ENCODE measurements at places on chromosomes 7 and 10.

DNA sequence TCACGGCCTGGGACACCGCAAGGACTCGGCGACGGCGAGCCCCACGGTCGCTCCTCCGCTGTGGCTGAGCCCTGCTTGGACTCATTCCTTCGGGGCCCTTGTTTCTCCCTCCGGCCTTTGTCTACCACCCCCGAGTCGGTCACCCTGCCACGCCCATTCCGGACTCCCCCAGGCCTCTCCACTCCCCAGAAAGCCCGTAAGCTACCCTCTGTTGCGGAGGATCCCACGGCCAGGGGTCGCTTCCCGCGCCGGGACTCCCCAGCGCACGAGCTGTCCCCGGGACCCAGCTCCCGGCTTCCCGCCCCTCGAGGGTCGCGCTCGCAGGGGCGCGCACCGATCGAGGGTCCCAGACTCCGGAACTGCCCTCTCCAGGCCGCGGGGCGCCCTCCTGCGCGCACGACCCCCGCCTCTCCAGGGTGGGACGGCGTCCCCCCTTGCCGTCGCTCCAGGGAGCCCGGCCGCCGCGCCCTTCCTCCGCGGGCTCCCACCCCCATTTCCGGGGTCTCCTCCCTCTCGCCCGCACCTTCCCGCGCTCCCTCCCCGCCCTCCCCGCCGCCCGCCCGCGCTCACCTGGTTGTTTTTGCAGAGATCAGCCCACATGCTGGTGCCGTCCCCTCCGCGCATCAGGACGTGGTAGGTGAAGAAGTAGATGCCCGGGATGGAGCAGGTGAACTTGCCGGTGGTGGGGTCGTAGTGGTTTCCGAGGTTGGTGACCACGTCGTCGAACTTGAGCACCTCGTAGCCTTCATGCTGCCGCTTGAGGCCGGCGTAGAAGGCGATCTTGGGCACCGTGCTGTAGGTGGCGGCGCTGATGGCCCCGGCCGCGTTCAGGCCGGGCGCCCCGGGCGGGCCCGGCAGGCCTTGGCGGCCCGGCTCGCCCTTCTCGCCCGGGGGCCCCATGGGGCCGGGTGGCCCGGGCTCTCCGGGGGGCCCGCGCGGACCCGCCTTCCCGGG, 1.5 kb downstream of the C1QL3 start:
- DNase-seq: no peak

- no peak for DNase-seq
Measured at GRCh38 chr7:148973256-148973655, 55.0 kb downstream of the PDIA4 start.

- no peak for DNase-seq
Measured at GRCh38 chr10:131141207-131141606, 170.3 kb downstream of the TCERG1L start.

- no peak for DNase-seq
Measured at GRCh38 chr10:15346440-15347141, 24.5 kb downstream of the FAM171A1 start.

DNA sequence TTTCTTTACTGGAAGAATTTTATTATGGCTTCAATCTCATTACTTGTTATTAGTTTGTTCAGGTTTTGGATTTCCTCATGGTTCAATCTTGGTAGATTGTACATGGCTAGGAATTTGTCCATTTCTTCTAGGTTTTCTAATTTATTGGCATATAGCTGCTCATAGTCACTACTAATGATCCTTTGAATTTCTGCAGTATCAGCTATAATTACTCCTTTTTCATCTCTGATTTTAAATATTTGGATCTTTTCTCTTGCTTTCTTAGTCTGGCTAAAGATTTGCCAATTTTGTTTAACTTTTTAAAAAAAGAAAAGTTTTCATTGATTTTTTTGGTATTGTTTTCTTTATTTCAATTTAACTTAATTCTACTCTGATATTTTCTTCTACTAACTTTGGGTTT, 59.2 kb downstream of the SLC13A1 start:
- no peak for DNase-seq

DNA sequence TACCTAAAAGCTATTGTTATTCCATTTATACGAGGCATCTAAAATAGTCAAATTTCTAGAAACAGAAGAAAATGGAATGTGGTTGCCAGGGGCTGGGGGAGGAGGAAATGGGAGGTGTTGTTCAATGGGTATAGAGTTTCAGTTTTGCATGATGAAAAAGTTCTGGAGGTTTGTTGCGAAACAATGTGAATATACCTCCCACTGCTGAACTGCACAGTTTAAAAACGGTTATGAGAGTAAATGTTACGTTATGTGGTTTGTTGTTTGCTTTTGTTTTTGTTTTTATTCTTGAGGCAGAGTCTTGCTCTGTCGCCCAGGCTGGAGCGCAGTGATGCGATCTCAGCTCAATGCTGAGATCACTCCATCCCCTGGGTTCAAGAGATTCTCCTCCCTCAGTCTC, 64.9 kb upstream of the NRBF2 start:
- DNase-seq: no peak

GRCh38 chr7:151808400-151809145, 68.3 kb downstream of the PRKAG2 start:
- no peak for DNase-seq

DNA sequence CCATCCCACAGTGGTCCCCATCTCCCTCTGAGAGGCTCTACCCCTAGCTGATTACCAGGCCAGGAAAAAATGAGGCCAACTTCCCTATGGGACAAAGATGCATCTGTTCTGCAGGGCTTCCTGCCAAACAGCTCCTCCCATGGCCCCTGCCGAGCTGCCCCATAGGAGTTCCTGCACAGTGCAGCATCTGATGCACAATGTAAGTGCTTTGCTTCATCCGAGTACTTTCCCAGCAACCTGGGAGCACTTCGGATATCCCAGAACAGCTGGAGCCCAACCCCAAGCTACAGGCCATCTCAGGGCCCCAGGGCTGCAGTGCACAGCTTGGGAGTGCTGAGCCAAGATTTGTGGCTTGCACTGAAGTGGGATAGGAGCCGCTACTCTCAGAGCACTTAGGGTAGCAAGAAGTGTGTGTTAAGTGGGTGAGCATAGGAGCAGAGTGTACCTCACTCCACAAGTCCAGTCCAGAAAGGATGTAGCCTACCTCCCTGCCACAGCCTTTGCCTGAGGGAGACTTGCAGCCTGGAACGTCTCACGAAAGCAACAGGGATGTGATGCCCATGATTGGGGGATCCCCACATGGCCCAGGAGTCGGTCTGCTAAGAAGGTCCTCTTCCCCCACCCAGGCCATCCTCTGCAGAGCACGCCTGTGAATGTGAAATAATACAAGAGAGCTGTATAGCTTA, 209.6 kb upstream of the VWC2 start:
- no peak for DNase-seq

DNA sequence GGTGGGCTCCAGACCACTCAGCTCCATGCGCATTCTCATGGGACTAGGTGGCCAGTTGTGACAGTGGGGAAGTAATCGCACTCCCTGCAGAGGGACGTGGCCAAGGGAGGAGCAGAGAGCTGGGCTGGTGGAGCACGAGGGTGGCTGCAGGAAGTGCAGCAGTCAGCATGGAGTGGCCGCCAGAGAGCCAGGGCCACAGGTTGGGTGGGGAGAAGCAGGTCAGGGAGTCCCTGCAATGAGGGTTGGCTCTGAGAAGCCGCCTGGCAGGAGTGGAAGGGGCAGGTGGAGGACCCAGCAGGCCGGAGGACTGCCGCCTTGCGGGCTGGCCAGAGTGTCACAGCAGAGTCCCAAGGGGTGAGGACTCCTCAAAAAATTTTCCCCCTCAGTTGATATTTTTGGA, 26.2 kb downstream of the FKBP6 start:
- DNase-seq: no peak

DNA sequence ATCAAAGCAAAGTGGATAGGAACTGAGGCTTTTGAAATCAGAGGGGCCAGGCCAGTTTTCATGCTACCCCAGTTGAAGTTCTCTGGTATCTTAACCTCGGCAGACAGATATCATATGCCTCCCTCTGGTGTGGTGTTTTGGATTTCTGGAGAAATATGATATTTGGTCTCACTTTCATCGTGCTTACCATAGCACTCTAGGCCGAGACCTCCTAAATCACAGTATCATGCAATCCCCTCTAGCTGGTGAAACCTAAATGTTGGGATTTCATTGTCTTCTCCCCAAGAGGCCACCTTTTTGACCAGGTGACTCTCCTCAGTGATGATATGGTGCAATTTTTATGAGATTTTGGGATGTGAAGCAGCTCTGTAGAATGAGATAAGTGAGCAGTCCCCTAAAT, 183.5 kb downstream of the CREB5 start:
- DNase-seq: no peak

- no peak for DNase-seq
Measured at GRCh38 chr10:57338823-57339558, 928.7 kb downstream of the IPMK start.

DNA sequence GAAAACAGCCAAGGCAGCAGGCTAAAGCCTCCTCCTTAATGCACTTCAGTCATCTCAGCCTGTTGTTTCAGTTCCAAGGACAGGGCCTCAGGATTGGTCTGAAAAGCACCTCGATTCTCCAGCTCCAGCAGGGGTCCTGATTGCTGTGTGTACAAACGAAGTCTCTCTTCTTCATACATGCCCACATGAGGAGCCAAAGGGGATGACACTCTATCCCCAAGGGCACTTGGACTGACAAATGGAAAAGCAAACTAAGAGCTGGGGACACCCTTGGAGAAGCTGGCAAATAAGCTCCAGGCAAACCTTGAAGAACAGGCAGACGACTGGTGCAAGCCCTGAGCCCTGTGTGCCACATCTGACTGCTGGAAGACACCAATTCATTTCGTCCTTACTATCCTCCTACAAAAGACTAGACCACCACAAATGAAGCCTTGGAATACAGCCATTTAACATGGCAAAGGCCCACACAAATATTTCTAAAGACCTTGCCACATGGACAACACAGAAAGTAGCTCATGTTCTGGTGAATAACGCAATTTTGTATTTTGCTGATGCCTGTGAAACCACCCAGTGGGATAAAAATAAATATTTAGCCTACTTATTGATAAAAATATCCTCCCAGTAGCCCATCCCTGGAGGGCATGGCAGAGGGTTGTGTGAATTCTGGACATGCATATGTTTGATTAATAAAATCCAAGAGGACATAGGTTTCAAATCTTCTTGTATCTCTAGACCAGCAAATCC, 61.9 kb downstream of the PARD3 start:
- no peak for DNase-seq

DNA sequence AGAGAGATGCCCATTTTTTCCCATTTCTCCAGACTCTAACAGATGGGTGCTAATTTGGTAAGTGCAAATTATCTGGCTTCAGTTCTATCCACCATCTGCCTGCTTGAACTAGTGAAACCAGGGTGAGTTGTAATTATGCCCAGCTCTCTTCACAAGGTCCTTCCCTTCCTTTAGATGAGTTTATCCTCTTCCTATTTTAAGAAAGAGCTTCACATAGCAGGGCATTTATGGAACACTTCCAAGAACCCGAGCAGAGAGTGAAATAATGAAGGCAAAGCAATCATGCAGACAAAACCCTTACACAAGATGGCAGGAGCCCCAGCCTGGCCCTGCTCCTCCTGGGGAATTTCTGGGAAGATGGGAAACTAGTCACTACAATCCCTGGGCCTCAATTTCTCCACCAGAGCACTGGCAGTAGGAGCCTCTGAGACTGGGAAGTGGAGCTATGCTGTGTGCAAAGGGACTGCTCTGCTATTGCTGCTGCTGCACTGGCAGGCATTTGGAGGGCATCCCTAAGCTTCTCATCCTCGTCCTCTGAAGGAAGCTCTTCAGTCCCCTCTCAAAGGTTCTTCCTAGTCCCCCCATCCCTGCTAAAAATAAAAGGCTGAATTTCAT, 33.7 kb upstream of the PLXNA4 start:
- DNase-seq: no peak

DNA sequence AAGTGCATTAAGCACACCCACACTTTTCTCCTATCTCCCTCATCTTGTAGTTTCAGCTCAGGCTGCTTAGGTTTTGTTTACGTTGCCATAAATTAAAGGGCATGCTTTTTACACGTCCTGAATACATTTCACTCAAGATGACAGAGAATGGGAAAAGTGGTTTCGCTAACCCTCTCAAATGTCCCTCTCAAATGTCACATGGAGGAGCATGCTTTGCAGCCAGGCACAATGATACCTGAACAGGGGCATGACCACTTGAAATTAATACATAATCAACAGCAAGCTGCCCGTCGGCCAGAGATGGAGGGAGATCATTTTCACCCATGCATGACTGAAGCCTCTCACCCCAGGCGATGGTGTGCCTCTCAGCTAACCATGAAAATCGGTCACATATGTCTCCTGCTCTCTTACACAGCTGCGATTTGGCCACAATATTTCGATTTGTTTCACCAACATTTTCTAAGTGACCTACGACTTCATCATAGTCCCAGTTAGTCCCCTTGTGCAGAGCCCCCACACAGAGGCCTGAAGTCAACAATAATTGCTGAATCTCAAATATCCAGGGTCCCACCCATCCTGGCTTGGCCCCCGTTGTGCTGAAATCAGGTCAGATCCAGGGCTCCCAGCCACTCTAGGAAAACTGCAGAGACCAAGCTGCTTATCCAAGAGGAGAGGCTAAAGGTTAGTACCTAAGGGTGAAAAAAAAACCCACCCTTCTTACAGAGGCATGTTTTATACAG, 373.9 kb upstream of the NFE2L3 start:
- no peak for DNase-seq

DNA sequence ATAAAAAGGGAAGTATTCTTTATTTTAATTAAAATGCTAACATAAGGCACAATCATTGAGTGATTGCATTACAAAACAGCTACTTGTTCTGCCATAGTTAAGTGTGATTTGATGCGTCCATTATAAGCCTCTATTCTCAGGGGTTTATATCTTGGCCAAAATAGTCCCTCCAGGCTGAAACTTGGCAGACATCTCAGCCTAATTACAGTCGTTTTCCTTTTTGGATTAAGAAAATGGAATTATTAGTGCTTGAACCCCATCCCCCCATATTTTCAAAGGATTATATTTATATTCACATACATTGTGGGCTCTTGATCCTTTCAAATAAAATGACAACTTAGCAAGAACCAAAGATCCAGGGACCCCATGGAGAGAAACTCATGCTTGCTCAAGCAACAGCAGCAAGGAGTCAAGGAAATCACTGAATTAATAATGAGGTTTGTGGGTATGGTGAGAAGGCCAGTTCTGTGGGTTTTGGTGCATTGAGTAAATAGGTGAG, 66.7 kb upstream of the NEUROD6 start:
- no peak for DNase-seq

DNA sequence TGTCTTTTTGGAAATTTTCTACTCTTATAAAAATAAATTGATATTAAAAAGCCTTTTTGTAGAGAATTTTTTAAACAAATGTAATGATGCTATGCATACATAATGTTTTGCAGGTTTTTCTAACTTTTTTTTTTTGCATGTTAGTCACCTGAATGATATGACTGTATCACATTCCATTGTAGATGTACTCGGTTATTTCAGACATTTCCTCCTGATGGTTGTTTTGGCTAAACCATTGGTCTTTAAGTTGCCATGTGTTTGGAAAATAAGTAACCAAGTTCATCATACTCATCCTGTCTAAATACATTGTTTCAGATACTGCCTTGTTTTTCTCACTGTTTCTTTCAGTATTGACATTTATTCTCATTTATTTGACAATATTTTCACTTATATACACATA, 25.8 kb downstream of the NHLRC2 start:
- DNase-seq: no peak

- no peak for DNase-seq
Measured at GRCh38 chr7:44267719-44268421, 57.5 kb downstream of the CAMK2B start.

GRCh38 chr10:112509558-112510291, 62.7 kb downstream of the VTI1A start:
- no peak for DNase-seq

All from NCI-H2081 treated with DMSO at 0.1 percent for 48 hours (cell line).